ENCODE measurements at places on chromosomes 11 and 22.
A peak's percentile ranks its signal among the peaks of the same experiment; 100 is the strongest.

GRCh38 chr11:111414936-111415335, 35.9 kb upstream of the POU2AF1 start:
- no peak for DNase-seq

DNA sequence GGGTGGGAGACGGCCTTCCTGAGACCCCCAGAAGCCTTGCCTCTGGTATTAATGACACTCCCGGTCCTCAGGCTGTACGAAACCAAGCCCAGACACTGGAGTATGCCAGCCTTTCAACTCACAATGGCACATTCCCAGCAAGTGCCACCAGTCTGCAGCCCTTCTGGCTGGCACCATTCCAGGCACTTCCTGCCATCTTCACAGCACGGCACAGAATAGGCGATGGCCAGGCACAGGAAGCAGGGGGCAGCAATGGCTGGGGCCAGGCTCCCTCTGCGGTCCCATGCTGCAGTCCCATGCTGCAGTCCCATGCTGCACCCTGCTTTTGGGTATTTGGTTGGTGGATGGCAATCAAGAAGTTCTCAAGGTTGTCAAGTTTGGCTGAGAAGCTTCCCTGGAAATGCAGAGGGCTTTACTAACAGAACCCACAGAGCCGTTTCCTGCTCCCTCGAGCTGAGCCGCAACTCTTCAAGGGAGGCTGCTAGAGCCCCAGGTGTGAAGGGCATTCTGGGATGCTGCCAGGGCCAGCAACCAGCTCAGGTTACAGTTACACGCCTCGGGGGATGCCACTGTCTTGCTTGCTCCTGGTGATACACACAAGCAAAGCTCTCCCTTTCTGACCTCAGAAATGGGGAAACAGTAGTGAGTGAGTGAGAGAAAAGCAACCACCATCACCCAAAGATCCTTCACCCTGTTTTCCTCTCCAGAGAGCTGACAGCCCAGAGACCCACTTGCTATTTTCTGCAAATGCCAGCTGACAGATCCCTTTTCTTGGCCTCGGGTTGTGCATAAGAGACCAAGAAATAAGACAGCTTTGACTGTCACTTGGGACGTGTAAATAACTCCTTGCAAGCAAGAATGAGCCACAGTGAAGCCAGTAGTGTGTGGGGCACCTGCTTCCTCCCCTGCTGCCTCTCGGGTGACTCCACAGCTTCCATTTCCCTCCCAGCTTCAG, 23.9 kb downstream of the LRFN4 start:
- no peak for DNase-seq

DNA sequence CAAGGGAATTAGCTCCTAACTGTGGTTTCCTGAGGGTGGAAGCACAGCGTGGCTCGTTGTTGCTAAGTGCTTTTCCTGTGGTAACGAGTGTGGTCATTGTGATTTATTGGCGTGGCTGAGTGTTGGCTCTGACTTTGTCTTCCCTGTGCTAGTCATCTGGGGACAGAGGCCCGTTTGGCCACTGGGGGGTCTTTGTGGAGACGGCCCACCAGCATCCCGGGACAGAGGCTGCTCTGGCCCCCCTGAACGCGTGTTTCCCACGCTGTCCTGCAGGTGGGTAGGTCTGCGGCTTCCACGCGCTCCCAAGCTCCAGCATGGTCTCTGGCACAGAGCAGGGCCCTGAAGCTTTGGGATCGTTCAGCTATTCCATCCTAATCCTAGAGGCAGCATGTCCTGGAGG, 1040.0 kb downstream of the TBC1D22A start:
- DNase-seq: no peak

DNA sequence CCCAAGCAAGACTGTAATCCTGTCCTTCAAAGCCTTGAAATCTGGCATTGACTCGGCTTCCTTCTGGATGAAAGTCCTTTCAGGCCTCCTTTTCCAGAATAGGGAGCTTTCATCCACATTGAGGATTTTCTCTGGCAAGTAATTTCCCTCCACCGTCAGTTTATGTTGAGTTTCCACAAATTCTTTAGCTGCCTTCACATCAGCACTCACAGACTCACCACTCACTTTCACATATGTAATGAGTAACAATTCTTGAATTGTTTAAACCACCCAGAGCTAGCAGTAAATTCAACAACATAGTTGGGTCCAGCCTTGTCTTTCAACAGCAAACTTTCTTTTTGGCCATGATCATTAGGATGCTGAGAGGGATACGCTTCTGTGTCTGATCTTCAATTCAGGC, 84.3 kb upstream of the PRDM11 start:
- no peak for DNase-seq

GRCh38 chr22:46636221-46637002, 16.2 kb downstream of the GRAMD4 start:
- DNase-seq: no peak

DNA sequence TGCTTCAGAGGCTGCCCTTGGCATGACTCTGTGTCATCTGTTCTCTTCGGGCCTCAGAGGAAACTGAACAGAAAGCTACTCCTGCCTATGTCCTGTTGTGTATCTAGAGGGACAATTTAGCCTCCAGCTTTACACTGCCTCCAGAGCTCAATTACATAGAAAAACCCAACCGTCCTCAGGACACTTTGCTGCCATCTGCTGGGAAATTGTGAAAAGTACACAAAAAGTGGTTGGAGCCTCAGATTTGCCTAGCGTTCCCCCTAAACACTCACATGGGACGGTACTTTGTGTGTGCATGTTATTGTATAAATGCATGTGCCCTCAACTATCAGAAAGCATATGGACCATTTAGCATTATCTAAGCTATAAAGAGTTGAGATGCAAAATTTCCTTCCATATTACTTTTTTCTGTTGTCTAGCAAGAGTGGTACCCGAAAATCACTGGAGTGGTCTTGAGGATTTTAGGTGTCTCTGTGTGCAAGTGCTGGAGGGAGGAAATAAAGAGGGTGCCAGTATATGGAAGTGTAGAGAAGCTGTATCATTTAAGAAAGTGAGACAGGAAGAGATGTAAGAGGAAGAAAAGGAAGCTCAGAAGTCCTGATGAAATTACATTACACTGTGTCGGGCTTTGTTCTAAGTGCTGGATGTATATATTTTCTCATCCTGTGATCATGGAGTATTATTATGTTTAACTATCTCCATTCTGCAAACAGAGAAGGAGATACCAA, 8.7 kb upstream of the MS4A4E start:
- no peak for DNase-seq

GRCh38 chr22:30244066-30244465, 2.5 kb downstream of the LIF start:
- no peak for DNase-seq

GRCh38 chr11:122597511-122597910, 58.0 kb upstream of the UBASH3B start:
- DNase-seq: no peak

DNA sequence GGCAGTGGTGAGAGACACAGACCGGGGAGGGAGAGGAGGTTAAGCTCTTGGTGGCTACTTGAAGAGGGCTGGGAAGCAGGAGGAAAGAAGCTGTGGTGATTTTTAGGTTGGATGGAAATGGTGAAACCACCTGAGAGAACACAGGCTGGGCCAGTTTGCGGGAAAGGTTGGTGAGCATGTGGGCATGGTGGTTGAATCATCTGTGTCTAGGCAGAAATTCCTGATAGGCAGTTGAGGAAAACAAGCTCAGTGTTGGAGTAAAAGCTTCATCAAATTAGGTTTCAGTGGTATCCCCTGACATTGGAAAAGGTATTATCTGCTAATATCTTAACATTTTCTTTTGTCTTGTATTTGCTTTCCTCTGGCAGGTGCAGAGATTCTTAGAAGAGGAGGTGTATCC, 4.3 kb upstream of the SGSM3 start:
- no peak for DNase-seq

GRCh38 chr11:27330633-27331270, 32.3 kb downstream of the CCDC34 start:
- DNase-seq: no peak

- DNase-seq: no peak
Observed at GRCh38 chr22:40401981-40402406, 31.6 kb downstream of the SGSM3 start.

- DNase-seq: no peak
Observed at GRCh38 chr22:28232204-28232603, 313.1 kb upstream of the PITPNB start.

DNA sequence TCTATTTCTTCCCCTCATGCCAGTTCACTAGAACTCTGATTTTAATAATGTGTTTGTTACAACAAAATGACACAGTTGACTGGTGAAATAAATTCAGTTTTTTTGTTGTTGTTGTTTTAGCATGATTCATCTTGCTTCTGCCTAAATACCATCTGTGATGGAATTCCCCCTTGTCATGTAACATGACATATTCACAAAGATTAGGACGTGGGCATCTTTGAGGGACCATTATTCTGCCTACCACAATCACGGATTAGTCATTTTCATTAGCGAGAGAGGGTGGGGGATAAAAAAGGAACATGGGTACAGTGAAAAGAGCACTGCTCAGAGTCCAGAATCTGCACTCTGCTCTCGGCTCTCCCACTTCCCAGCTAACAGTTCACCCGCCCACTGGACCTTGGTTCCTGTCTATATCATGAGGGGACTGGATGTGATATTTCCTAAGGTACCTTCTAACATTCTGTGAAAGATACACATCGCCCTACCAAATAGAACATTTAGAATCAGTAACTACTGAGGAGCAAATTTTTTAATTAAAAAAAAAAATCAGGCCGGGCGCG, 11.3 kb downstream of the HTATIP2 start:
- DNase-seq: no peak

GRCh38 chr11:17257196-17257595, 19.3 kb upstream of the NUCB2 start:
- no peak for DNase-seq

DNA sequence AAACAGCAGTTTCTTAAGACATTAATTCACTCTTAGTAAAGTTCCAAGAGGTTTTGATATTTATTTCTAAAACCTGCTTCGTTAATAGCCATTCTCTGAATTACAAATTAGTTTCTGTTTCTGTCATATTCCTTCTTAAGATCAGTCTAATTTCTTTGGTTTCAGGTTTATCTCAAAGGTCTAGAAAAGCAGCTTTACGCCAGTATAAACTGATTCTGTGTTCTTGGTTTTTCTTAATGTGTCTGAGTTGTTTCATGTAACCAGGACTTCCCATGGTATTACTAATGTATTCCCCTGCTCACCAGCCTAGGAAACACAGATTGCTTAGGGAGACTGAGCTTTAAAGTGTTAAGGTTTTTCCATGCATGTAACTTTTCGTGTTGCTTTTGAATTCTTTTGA, 6.8 kb upstream of the ACY3 start:
- no peak for DNase-seq

- DNase-seq: peak; percentile 26
Observed at GRCh38 chr22:22955866-22956535, 68.4 kb downstream of the IGLL5 start.

GRCh38 chr11:114040706-114041211, 18.8 kb upstream of the ZBTB16 start:
- DNase-seq: no peak

- no peak for DNase-seq
Observed at GRCh38 chr22:25564979-25565677, 653 bp downstream of the GRK3 start.

- peak; percentile 15 for DNase-seq
Observed at GRCh38 chr22:35914665-35915476, 113.8 kb downstream of the RBFOX2 start.

DNA sequence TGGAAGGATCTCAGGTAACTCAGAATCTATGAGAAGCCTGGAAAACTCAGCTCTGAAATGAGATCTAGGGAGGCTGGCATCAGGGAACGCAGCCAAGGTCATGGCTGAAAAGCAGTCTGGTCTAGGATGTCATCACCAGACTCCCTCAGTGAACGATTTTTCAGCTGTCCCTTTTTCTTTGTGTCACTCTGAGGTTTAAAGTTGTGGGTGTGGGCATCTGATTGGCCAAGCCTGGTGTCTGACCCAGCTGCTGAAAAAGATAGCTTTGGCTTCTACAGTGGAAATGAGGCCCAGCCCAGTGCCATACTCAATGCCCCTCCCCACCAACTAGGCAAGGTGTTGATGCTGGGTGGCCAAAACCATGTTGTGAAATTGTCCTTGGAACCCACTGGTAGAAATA, 14.5 kb downstream of the RPS3 start:
- no peak for DNase-seq

- no peak for DNase-seq
Observed at GRCh38 chr11:15742626-15743519, 613.5 kb downstream of the SOX6 start.

DNA sequence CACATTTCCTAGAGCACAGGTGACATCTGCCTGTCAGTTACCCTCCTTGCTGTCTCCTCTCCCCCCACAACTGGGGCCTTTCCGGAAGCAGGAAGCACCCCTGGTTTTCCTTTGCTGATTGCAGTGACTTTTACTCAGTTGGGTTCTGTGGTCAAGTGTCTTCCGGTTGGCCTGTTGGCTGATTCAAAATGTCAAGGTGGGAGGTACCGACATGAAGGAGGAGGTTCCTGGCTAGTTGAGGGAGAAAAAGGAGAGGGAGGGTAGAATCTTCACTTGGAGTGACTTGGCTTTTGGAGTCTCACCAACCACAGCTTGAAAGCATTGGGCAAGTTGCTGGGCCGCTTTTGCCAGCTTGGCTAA, 9.3 kb upstream of the ADAMTS15 start:
- no peak for DNase-seq

GRCh38 chr22:37293172-37293571, 10.9 kb downstream of the CYTH4 start:
- DNase-seq: no peak

DNA sequence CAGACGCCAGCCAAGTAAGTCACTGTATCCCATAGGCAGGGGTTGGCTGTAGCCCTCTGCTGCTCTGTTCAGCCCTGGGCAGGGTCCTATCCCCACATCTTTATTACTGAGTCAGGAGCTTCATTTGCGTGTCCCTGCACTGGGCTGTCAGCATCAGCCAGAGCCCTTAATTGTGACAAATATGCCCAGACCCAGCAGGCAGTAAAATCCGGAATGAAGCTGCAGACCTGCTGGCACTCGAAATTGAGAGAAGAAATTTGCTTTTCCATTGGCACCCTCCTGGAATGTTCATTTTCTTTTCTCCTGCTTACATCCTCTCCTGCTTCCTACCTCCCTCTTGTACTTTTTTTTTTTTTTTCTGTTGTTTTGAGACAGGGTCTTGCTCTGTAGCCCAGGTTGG, 43.8 kb downstream of the CEP164 start:
- no peak for DNase-seq

GRCh38 chr11:57358543-57358961, 20.4 kb downstream of the P2RX3 start:
- no peak for DNase-seq

DNA sequence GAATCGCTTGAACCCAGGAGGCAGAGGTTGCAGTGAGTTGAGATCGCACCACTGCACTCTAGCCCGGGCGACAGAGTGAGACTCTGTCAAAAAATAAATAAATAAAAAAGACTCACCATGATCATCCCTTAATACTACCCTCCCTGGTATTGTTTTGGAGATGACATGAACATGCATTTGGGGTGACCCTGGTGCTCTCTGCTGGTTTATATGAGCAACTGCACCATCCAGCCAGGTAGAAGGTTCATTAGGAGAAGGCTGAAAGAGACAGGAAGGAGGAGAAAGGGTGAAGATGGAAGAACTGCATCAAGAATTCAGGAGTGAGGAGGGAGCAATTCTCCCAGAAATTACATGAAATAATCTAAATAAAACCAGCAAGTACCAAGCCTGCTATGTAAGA, 37.8 kb downstream of the SLC5A1 start:
- peak; percentile 12 for DNase-seq

- peak; percentile 16 for DNase-seq
Observed at GRCh38 chr11:118790357-118791110, 430 bp downstream of the DDX6 start.
